ENCODE measurements at places on chromosomes 1 and 21. TPM values are rescaled to one million over a fixed set of nuclear protein-coding genes. Genes with fewer than 3 reads are reported as not detected.

GRCh38 chr21:42012763-42013329 is 2.7 kb upstream of the ZBTB21 start:
- H3K4me1 ChIP-seq = no peaks in the 10 kb centered on the region
- no peaks in the 10 kb centered on the region for H3K27me3 ChIP-seq
- no peaks in the 10 kb centered on the region for H3K36me3 ChIP-seq
- H3K4me3 ChIP-seq = no peak overlapping the region
- H3K27ac ChIP-seq = no peak overlapping the region

GRCh38 chr1:168794057-168794456 is 65.1 kb upstream of the DPT start:
- H3K27me3 ChIP-seq = no peaks in the 10 kb centered on the region

GRCh38 chr1:228765168-228765946 is 30.1 kb downstream of the RHOU start:
- H3K4me3 ChIP-seq = no peak overlapping the region
- no peaks in the 10 kb centered on the region for H3K4me1 ChIP-seq
- no peak overlapping the region for H3K27ac ChIP-seq
- DNase-seq = no peak
- no peaks in the 10 kb centered on the region for H3K27me3 ChIP-seq

LRRC8B gene
- 33.2 TPM for total RNA-seq

DENND2D gene
- 0.11 TPM for total RNA-seq

DNA sequence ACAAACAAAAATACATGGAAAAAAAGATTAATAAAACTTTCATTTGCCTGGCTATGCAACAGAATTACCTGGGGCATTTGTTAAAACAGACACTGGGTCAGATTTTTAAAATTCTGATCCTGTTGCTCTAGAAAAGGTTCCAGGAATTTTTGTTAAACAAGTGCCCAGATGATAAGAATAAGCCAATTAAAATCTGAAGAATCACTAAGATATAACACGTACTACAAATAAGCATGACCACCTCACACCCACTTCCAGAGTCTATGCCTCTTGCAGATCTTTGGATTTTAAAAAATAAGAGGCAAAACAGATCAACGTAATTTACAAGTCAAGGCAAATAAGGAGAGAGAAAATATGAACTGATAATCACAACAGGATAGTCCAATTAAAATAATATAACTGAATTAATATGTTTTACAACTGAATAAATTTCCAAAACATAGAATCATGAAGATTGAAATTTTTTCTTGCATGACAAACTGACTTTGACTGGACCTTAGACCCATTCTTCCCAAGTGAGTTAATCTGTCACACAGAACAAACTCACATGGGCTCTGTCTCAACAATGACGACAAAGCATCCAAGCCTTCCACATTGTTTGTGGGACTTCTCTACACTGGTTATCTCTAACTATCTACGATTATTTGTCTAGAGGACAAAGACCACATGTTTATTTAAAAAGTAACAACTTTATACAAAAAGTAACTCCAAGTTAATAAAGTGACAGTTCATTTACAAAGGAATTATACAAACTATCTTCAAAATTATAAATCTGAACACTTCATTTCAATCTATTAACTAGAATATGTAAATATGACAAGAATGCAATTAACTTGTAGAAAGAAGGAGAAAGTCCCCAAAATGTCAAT is 56.9 kb downstream of the COP1 start:
- no peak overlapping the region for H3K27ac ChIP-seq
- H3K4me3 ChIP-seq = no peak overlapping the region
- no peaks in the 10 kb centered on the region for H3K4me1 ChIP-seq
- DNase-seq = no peak

DNA sequence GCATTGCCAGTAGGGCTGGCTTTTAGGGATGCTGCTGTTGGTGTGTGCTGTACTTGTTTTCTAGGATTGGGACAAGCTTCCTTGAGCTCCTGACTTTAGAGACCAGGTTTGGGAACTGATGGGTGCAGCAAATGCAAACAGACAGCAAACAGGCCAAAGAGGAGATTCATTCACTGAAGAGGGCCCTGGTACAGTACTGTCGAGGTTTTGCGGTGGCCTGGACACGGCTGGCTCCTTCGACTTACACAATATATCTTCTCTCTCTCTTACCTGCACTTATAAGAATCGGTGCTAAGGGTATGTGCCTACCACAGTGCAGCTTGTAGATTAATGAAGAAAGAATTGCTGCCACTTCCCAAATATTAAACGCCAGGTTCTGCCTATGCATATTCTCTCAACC is 44.6 kb downstream of the ATP1A1 start:
- H3K27ac ChIP-seq = no peak overlapping the region
- no peak for DNase-seq
- H3K4me3 ChIP-seq = peak overlapping the region; percentile 83
- no peaks in the 10 kb centered on the region for H3K27me3 ChIP-seq

GRCh38 chr1:21605964-21606705 is 63.0 kb downstream of the RAP1GAP start:
- H3K27me3 ChIP-seq = no peaks in the 10 kb centered on the region
- H3K4me1 ChIP-seq = 0 out of 2 replicates have a peak, but pooled peaks cover 2% of the 10 kb centered on the region
- H3K4me3 ChIP-seq = no peak overlapping the region
- no peak for DNase-seq
- no peaks in the 10 kb centered on the region for H3K36me3 ChIP-seq

Measured in H9 (cell line).